Parietal lobe (tissue), 2 donors: ENCODE measurements at places on chromosomes 7 and 10. TPM values are rescaled to one million over a fixed set of nuclear protein-coding genes. Genes with fewer than 3 reads are reported as not detected.

CBLL1 gene
- total RNA-seq = 38.2 TPM

CFTR gene
- total RNA-seq = 0.94 TPM

LBX1 gene
- total RNA-seq = not detected

PRSS37 gene
- total RNA-seq = not detected

ACBD7 gene
- total RNA-seq = 8.1 TPM

PLEKHS1 gene
- not detected for total RNA-seq

PLEKHA1 gene
- total RNA-seq = 47.6 TPM

KCND2 gene
- 60.1 TPM for total RNA-seq

AKR1C1 gene
- total RNA-seq = 46.0 TPM

MEST gene
- 110 TPM for total RNA-seq

CLIP2 gene
- 178 TPM for total RNA-seq

SLC16A12 gene
- total RNA-seq = 2.2 TPM

LRRC17 gene
- total RNA-seq = 11.3 TPM

PAPSS2 gene
- total RNA-seq = 2.5 TPM

LIPM gene
- total RNA-seq = not detected

DNMBP gene
- 5.6 TPM for total RNA-seq

INMT gene
- not detected for total RNA-seq

NEUROD6 gene
- total RNA-seq = 439 TPM

SPDYE5 gene
- not detected for total RNA-seq

AKR1B15 gene
- not detected for total RNA-seq

SPDYE6 gene
- not detected for total RNA-seq

APBB1IP gene
- total RNA-seq = 1.3 TPM

ATG9B gene
- total RNA-seq = 2.8 TPM

RPEL1 gene
- total RNA-seq = not detected

ESYT2 gene
- total RNA-seq = 81.1 TPM

SEMA3A gene
- total RNA-seq = 41.3 TPM

CTAGE6 gene
- not detected for total RNA-seq

CCDC126 gene
- total RNA-seq = 37.2 TPM

CTNNA3 gene
- total RNA-seq = 6.9 TPM

CHST15 gene
- total RNA-seq = 64.8 TPM

FANK1 gene
- total RNA-seq = 2.2 TPM

SPDYE8 gene
- total RNA-seq = not detected

CALML3 gene
- total RNA-seq = not detected

CASTOR2 gene
- 58.8 TPM for total RNA-seq
